ENCODE measurements at places on chromosomes 3 and 15. TPM values are rescaled to one million over a fixed set of nuclear protein-coding genes. Genes with fewer than 3 reads are reported as not detected.

DNA sequence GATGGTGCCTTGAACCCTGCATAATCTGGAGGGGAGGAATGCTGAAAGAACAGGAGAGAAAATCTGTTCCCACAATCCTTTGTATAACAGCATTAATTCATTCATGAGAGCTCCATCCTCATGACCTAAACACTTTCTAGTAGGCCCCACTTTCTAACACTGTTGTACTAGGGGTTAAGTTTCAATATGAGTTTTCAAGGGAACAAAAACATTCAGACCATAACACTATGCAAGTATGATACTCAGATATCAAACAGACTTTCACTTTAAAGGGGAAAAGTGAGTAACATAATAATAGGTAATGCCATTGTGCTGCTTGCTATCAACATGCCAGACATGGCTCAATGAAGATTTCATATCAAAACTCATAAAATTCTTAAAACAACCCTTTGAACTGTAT is 32.4 kb upstream of the PLSCR2 start:
- no peak for DNase-seq

Gene MYO9A
- 46.3 TPM for total RNA-seq

Gene STX19
- total RNA-seq = 1.1 TPM

Gene FAM174B
- 7.4 TPM for total RNA-seq

GRCh38 chr3:50248387-50248786 is 12.4 kb downstream of the GNAI2 start:
- DNase-seq = peak; percentile 87

DNA sequence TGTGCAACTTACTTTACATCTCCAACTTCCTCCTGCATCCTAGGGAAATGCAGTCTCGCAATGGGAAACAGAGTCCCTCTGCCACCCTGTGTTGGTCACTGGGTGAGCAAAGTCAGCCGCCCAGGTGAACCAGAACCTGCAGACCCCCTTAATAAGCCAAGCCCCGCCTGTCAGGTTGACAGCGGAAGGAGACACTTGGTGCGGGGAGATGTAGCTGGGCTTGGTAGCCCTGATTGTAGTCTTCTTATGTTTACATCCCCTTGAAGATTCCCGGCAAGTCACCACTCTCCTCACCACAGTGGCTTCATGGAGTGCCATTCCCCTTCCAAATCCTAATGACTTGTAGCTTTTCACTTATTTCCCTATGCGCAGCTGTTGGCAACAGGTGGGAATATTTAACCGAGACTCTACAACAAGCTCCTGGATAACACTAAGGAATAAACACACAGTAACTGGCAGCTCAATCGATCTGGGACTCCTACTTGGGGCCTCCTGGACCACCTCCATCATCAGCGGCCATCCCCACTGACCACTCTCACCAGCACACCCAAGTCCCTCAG is 17.7 kb upstream of the CLSTN2 start:
- no peak for DNase-seq

- DNase-seq = no peak
These were observed 581.9 kb upstream of the ZNF717 start for GRCh38 chr3:76367281-76367680.
